ENCODE measurements at places on chromosomes 5 and 9.

DNA sequence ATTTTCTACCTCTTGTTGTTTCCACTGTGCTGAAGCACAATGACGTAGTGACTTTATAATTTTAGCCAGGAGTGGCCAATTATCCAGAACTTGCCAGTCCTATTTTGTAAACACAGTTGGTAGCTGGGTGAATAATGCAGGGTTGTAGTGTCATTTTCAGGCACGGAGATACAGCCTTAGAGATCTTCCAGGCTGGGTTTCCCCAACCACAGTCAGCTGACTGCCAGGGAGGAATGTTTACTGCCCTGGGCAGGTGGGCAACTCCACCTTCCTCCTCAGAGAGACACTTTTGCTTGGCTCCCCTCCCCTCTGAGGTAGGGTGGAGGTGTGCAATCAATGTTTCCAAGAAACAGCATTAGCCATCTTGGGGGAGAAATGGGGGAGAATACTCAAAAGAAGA is 228.1 kb upstream of the NR4A3 start:
- no peak for DNase-seq

- no peak for DNase-seq
Measured at GRCh38 chr9:84761137-84761808, 91.7 kb downstream of the NTRK2 start.

DNA sequence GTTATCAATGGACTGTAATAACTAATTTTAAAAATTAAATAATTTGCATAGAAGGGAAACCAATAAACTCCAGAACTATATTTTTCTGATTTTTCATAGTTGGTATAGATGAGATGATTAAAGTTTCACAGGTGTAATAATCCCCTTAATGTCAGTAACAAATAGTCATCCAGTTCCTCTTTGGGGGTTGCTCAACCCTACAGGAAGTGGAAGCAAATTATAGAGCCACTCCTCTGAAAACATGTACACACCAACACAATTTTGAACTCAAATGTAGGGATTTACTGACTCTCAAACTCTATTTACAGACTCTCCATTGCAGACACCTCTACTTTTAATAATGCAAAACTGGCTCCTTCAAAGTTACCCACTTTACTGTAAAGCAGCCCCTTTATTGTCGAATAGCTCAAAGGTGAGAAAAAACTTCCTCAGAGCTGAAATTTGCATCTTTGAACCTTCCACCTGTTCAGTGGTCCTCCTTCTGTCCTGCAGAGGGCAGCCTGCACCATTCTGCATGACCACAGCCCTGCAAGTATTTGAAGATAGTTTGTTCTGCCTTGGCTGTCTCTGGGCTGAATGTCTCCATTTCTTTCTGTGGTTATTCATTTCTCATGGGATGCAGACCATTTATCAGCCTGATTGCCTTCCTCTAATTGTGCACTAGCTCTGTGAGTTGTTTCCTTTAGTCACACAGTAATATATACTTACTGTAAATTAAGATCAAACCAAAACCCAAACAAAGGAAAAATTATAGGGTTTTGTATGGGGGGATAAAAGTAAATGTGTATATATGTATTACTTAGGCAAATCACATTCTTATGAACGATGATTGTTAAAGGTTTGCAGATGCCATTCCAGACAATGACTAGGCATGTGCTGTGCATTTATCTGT is 383.2 kb upstream of the SGCD start:
- no peak for DNase-seq

DNA sequence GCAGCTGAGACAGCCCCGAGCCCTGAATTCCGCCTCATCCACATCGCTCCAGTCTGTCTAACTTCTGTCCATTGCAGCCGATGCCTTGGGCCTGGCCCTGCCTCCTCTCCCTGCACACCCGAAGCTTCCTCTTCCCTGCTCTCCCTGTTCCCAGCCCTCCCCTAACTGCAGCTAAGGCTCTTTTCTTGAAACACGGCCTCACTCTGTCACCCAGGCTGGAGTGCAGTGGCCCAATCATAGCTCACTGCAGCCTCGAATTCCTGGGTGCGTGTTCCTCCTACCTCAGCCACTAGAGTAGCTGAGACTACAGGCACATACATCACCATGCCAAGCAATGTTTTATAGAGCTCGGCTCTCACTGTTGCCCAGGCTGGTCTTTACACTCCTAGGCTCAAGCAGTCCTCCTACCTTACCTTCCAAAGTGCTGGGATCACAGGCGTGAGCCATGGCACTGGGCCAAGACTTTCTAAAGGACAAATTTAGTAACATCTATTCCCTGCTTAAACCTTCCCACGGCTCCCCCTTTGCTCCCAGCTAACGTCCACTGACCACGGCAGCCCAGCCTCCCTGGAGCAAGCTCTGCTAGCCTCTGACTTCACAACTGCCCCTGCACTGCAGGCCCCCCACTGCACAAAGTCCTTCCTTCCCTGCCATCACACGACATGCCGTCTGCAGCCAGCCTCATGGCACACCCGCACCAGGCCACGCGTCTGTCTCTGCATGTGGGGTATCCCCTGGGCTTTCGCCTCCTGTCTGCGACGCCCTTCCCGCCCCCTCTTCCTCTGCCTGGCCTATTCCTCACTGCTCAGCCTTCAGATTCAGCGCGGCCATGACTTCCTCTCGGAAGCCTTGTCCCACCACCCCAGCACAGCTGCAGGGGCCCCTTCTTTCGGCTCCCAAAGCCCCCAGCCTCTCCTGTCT is 28.6 kb downstream of the LAMC3 start:
- DNase-seq, result no peak

GRCh38 chr5:6308683-6309082 is 69.7 kb downstream of the MED10 start:
- DNase-seq, result no peak

DNA sequence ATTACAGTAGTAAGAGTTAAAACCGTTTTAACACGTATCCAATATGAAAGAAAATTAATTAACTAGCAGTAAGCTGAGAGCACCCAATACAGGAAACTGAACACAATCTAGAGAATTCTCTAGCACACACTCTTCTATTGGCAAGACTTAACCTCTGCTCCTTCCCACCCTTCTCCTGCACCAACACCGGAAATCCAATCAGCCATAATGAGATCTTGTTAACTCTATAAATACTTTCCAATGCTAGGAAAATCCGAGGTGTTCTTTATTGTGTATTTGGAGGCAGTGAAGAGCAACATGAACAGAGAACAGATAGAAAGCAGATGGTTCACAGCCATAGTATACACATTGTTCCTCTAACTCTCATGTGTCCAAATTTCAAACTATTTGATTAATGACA is 591.7 kb downstream of the CETN3 start:
- no peak for DNase-seq

DNA sequence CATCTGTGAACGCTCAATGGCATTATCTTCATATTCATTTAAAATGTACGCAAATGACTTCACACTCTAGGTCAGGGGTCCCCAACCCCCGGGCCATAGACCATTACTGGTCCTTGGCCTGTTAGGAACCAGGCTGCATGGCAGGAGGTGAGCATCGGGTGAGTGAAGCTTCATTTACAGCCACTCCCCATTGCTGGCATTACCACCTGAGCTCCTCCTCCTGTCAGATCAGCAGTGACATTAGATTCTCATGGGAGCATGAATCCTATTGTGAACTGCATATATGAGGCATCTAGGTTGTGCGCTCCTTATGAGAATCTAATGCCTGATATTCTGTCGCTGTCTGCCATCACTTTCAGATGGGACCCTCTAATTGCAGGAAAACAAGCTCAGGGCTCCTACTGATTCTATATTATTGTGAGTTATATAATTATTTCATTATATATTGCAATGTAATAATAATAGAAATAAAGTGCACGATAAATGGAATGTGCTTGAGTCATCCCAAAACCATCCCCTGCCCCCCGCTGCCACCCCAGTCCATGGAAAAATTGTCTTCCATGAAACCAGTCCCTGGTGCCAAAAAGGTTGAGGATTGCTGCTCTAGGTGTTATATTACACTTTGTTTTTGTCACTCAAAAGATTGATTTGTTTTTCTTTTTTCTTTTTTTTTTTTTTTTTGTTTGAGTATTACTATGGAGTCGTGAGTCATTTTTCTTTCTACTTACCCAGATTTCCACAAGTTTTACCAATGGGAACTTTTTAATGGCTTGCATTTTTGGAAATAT is 127.2 kb downstream of the DOCK8 start:
- no peak for DNase-seq

- DNase-seq, result no peak
Measured at GRCh38 chr5:54264574-54264973, 45.8 kb downstream of the ARL15 start.

- DNase-seq, result no peak
Measured at GRCh38 chr5:143987751-143988560, 176.0 kb downstream of the HMHB1 start.

- no peak for DNase-seq
Measured at GRCh38 chr9:38171926-38172325, 102.9 kb upstream of the SHB start.

DNA sequence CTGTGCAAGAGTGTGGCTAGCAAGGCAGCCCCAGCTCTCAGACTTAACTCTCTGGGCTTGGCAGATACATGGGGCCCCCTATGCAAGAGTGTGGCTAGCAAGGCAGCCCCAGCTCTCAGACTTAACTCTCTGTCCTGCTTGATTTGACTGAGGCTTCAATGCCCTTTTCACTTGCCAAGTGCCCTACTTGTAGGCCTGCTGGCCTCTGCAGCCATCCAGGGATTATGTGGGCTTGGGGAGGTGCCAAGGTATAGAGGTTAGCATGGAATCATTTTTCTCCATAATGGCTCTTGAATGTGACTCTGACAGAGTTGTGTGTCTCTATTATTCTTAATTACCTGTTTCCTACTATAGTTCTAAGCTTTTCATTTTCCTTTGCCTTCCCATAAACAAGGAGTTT is 115.5 kb upstream of the RUSC2 start:
- DNase-seq, result no peak

DNA sequence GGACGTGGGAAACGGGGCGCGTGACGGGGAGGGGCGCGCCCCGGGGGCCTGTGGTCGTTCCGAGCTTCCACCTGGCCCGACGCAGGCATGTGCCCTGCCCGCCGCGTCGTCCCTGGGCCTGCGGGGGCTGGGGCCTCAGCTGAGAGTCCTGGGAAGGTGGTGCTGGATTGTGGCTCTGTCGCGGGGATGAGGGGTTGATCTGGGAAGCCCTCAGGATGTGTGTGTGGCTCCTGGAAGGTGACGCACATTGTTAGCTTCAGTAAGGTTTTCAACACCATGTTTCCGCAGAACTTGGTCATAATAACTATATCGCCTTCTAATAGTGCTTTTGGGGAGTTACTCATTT is 589.1 kb downstream of the MTRR start:
- DNase-seq, result no peak

DNA sequence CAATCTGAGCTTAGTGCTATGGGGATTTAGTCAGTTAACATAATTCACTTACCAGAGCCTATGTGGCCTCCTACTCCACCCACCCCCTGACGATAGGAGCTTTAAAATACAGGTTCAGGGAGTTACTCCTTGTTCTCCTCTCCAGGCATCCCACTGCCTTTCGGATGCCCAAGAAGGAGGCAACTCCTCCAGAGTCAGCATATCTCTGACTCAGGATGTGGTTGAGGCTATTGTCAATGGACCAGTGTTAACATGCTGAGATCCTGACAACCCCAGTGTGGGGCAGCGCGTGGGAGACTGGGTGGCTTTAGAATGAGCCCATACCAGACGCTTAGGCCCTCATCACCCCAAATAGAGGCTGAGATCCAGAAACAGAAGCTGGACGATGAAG is 27.4 kb downstream of the BICD2 start:
- no peak for DNase-seq

GRCh38 chr5:148374690-148375360 is 8.9 kb upstream of the FBXO38 start:
- peak; percentile 35 for DNase-seq

DNA sequence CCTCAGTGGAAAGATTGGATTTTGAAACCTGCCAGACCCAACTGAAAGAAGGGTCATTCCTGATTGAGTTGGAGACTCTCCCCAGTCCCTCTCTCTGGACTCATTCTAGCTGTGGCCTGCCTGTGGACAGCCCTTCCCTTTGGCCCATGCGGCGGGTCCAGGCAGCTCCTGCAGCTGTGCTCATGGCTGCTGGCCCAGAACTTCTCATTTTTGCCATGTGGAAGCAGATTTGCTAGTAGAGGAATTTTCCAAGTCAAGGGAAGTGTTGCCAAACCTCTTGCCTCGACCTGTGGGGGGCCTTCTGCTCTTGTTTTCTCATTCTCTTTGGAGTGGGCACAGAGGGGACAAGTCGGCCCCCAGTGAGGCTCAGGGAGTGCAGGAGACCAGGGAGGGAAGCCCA is 89.2 kb downstream of the ANKRD33B start:
- no peak for DNase-seq

GRCh38 chr9:93822229-93822628 is 132.9 kb downstream of the BARX1 start:
- no peak for DNase-seq

- DNase-seq, result peak; percentile 58
Measured at GRCh38 chr5:108681079-108681921, 66.4 kb upstream of the FER start.

DNA sequence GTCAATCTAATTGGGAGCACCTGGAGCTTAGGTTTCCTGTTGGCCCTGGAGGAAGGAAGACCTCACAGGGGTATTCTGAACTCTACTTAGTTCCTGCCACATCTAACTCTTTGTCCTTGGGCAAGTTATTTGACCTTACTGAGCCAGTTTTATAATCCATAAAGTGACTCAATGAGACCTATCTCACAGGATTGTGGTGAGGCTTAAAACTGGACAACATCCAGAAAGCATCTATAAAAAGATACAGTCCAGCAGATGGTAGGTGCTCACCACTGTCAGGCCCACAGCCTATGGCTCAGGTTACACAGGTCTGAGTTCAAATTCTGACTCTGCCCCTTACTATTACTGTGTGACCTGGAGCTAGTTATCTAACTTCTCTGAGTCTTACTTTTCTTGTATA is 23.3 kb downstream of the KCNV2 start:
- no peak for DNase-seq

DNA sequence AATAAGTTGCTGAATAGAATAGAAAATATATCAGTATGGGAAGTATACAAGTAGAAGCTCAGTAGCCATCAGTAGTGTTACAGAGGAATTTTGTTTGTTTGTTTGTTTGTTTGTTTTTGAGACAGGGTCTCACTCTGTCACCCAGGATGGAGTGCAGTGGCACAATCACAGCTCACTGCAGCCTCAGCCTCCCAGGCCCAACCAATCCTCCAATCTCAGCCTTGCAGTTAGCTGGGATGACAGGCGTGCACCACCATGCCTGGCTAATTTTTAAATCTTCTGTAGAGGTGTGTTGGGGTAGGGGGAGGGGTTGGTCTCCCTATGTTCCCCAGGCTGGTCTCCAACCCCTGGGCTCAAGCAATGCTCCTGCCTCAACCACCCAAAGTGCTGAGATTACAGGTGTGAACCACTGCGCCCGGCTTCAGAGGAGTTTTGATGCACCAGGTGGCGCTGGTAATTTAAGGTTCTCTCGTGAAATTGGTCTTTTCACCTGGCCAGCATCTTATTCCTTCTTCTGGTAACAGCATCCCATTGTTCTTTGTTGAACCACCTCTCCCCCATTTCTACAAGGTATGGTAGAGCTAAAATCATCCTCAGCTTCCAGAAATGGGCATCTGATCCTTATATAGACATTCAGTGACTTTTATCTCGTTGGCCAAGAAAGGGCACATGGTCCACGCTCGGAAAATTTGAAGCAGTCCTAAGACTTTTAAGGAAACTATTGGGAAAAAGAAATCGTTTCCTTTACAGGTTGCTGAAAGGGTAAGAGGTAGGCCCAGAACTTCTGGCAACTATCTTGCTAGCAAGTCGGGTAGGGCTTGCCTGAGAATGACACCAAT is 157.1 kb downstream of the ARRDC3 start:
- peak; percentile 70 for DNase-seq

GRCh38 chr9:90099262-90099963 is 494.6 kb downstream of the GADD45G start:
- peak; percentile 17 for DNase-seq

Measured in CD4-positive, alpha-beta T cell treated with Interferon alpha-2 for 1 hour (primary cell).